ENCODE measurements at places on chromosomes 3 and 15. TPM values are rescaled to one million over a fixed set of nuclear protein-coding genes. Genes with fewer than 3 reads are reported as not detected.

The IGDCC3 gene
- 0.08 TPM for total RNA-seq

The TMEM62 gene
- 25.8 TPM for total RNA-seq

The TMC3 gene
- total RNA-seq = not detected

The MYRIP gene
- not detected for total RNA-seq

The ILDR1 gene
- not detected for total RNA-seq

The TMCO5A gene
- total RNA-seq = not detected

The WNT5A gene
- total RNA-seq = 31.9 TPM

The SSUH2 gene
- 10.6 TPM for total RNA-seq

The CD200 gene
- total RNA-seq = 0.91 TPM

The FANCD2OS gene
- total RNA-seq = not detected

Measured in A375 (cell line).